ENCODE measurements at places on chromosomes 12 and 14. TPM values are rescaled to one million over a fixed set of nuclear protein-coding genes. Genes with fewer than 3 reads are reported as not detected.
A peak's percentile ranks its signal among the peaks of the same experiment; 100 is the strongest.

Gene LTB4R2
- 5.0 TPM for total RNA-seq

Gene ART4
- not detected for total RNA-seq

Gene SETD1B
- total RNA-seq: 5.0 TPM

Gene BDKRB1
- not detected for total RNA-seq

Gene PMCH
- total RNA-seq: not detected

Gene LRTM2
- not detected for total RNA-seq

Gene KRT77
- not detected for total RNA-seq

Gene POTEM
- total RNA-seq: 0.10 TPM

Gene CIROP
- total RNA-seq: not detected

Gene A2M
- total RNA-seq: not detected

Gene BHLHE41
- 1.5 TPM for total RNA-seq

Gene PRR4
- total RNA-seq: 1.8 TPM

DNA sequence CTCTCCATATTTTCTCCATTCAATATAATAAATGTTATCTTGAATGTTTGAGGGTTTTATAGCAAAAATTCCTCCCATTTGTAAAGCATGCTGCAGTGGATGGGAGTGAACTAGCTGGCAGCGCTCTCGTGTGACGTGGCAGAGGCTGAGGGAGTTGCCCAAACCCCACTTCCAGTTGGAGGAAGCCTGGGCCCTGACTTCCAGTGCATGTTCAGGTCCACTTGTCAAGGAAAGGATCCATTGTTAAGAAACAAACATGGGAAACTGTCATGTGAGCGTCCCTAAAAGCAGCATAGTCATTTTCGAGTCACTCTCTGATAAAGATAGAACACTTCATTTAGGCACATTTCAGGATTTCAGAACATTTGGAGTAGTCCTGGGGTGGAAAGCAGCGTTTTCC, 116.6 kb downstream of the SLC25A47 start:
- DNase-seq: peak; percentile 63

- no peak for DNase-seq
Observed at GRCh38 chr12:107119091-107119490, 25.7 kb upstream of the CRY1 start.

DNA sequence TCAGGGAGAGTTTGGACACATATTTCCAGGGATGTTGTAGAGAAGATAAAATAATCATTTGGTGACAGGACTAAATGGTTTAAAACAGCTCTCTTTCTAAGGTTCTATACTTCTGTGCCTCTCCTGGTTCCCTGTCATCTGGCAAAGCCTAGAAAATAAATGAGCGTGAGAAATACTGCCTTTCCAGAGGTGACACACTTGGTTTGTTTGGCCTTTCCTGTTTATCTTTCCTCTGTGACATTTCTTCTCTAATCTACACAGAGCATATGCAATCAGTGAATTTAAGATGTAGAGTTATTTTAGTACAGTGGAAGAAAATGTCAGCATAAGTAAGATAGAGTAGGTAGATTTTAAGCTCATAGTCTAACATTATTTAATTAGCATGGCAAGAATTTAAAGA, 22.0 kb upstream of the SSTR1 start:
- no peak for DNase-seq

GRCh38 chr14:100592972-100593371, 5.8 kb upstream of the BEGAIN start:
- no peak for DNase-seq

DNA sequence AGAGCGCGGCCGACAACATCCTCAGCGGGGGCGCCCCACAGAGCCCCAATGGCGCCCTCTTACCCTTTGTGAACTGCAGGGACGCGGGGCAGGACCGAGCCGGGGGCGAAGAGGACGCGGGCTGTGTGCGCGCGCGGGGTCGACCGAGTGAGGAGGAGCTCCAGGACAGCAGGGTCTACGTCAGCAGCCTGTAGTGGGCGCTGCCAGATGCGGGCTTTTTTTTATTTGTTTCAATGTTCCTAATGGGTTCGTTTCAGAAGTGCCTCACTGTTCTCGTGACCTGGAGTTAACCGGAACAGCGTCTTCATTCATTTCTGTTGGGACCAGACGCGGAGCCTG, 103.8 kb upstream of the FKBP4 start:
- DNase-seq: no peak

- no peak for DNase-seq
Observed at GRCh38 chr12:90205165-90205564, 496.5 kb upstream of the ATP2B1 start.

DNA sequence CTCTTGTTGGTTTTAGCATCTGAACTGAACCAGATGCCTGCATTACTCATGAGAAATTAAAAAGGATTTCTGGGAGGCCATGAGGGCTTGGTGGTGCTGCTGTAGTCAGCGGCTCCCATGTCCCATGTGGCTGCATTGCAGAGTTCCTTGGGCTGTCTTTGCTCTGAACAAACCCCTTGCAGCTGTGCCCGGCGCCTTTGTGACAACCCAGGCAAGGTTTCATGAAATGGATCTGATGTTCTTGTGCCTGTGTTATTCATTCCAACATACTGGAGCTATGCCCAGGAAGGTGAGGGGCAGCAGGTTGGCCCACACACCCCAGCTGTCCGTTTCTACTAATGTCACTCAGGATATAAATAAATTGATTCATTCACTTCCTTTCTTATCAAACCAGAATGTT, 40.8 kb downstream of the TGFB3 start:
- no peak for DNase-seq

- DNase-seq: peak; percentile 29
Observed at GRCh38 chr14:80621701-80622100, 319.8 kb downstream of the CEP128 start.

GRCh38 chr14:59483363-59483762, 845 bp downstream of the L3HYPDH start:
- DNase-seq: peak; percentile 58

DNA sequence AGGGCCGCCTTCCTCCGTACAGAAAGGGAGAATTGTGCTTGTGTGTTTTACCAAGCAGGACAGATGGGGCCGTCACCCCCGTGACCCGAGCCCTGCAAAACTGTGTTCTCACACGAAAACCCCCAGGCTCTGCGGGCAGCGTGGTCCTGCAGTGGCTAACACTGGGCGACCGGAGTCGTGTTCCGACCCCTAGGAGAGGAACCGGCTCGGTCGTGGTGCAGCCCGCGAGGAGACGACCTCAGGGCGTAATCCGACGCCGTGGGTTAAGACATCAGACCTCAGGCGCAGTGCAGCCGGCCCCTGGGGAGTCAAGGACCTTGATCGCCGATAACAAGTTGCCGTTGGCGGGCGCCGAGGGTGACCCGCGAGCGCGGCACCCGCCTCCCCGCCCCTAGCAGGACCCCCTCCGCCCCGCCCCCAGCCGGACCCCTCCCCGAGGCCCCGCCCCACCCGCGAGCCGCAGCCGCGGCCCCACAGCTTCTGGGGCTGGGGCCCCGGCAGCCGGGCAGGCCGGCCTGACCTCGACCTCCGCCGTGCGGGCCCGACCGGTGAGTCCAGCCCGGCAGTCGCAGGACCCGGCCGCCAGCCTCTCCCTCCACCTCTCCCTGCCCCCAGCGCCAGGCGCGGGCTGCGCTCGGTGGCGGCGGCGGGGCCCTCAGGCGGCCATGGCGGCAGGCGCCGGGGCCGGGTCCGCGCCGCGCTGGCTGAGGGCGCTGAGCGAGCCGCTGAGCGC, at the start of gene CHPT1:
Gene CHPT1 (plus strand): TSS at position 444 of the 733 bp plus-strand sequence. CDS start 222 bp downstream, at position 666.
- DNase-seq: peak; percentile 47

GRCh38 chr12:86331457-86331856, 75.3 kb upstream of the MGAT4C start:
- DNase-seq: no peak

DNA sequence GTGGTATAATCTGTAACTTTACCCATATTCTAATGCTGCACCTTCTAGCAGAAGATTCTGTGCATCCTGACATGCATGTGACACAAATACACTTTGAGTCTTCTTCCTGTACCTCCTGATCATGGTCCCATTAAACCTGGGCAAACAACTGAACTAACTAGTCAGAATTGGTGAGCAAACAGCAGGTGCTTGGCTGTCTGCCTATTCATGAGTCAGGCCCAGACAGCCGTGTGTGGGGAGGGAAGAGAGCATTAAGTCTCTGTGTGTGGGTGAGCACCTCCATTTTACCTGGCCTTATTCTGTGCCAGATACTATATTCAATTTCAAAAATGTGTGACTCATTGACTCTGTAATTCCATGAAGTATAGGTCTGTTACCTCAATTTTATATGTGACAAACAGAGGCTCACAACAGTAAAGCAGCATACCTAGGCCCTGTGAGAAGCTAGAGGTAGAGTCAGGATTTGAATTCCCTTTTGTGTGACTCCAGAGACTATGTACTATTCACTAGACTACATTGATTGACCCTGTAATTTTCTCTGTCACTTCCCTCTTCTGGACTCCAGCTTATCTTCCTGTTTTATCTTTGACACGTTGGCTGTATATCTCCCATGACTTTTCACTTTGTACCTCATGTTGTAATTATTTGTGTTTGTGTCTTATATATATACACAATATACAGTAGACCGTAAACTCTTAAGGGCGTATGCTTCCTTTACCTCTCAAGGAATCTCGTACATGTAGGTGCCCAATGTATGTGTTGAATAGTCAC, 32.2 kb downstream of the SUSD6 start:
- peak; percentile 82 for DNase-seq

DNA sequence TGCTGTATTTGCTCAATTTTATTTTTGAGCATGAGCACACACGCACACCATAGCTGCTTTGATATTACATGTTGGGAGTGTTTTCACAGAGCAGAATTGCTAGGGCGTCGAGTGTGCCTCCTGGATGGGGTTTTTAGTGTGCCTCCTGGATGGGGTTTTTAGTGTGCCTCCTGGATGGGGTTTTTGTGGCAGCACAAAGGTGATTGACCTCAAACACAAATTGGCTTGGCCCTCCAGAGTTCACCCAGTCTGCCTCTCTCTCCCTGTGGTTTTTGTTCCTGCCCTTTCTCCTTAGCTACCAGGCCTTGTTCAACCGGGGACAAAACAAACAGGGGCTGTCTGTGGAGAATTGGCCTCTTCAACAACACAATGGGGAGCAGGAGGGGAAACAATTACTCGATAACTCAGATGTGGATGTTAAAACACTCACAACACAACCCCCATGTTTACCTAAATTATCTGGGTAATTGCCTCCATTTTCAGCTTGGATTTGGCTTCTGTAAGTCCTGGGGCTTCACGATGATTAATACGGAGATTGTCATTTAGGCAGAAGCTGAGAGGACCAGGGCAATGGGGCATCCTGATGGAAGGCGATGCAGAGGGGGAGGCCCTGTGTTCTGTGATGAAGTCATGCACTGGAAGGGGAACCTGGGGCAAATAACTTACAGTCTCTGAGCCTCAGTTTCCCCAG, 26.9 kb downstream of the TBX3 start:
- DNase-seq: no peak

- DNase-seq: no peak
Observed at GRCh38 chr12:8048906-8049305, 16.4 kb downstream of the FOXJ2 start.

DNA sequence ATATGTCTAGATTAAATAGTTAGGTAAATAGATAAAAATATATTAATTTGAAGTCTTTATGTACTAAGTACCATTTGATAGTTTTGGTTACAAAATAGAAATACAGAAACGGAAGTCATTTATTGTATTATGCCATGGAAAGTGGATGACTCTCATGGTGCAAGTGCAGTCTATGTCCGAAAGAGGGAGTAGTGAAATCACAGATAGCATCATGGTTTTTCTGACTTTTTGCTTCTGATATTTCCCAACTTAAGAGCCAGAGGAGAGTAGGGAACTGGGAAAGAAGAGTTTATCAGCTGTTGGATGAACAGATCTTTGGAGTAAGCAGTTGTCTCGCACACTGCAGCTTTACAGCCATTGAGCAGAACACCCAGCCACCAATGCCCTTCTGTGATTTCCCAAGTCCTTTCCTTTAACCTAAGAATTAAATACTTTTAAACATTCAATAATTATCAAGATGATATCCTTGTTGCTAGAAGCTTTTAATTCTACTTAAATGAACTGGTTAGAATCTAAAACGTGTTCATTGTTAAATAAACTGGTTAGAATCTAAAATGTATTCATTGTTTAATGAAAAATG, 18.4 kb upstream of the SRGAP1 start:
- DNase-seq: peak; percentile 56

DNA sequence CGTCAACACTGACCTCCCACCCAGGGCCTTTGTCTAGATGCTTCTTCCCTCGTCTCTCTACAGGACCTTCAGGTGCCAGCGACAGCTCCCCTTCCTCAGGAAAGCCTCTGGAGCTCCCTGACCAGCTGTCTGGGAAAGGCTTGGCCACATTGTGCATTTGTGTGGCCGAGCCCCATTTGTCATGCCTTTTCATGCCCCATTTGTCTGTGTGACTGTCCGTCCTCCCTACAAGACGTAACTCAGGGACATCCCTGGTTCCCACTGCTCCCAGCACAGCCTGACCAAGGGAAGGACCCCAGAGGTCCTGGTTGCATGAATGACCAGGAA, 23.8 kb downstream of the ZFYVE21 start:
- no peak for DNase-seq

- DNase-seq: no peak
Observed at GRCh38 chr14:93564918-93565317, 134.2 kb downstream of the UNC79 start.

GRCh38 chr12:64008596-64008995, 164.1 kb downstream of the SRGAP1 start:
- no peak for DNase-seq
